ENCODE measurements at places on chromosomes 3 and 15.

DNA sequence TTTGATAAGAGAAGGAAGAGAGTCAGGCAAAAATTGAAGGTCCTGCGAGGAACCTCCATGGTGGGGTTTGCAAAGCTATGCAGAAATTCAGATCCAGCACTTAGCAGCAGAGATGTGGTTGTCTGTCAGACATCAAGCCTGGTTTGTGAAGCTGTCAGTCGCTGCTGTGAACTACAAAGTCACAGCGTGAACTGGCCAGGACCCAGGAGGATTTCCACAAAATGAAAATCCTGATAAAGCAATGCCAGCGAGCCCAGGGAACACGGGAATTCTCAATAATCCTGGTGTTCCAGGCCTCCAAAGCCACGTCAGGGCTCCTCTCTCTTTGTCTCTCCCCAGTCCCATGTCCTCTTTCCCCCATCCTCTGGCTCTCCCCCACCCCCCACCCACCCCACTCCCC, 296.9 kb upstream of the GADL1 start:
- no peak for DNase-seq

DNA sequence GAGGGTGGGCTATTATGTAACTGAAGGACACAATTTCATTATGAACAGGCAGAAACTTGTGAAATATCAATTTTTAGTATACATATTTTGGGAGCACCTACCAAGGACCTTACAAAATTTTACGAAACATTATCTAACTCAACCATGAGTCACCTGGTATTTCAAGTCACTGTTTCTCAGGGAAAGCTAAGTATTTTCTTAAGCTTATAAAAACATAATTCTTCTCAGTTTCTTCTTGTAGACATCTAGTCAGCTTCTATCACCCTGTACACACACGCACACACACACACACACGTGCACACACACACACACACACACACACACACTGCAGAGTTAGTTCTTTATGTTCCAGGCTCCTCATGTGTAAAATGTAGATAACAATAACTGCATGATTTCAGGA, 658.3 kb downstream of the TUSC7 start:
- DNase-seq, result no peak

DNA sequence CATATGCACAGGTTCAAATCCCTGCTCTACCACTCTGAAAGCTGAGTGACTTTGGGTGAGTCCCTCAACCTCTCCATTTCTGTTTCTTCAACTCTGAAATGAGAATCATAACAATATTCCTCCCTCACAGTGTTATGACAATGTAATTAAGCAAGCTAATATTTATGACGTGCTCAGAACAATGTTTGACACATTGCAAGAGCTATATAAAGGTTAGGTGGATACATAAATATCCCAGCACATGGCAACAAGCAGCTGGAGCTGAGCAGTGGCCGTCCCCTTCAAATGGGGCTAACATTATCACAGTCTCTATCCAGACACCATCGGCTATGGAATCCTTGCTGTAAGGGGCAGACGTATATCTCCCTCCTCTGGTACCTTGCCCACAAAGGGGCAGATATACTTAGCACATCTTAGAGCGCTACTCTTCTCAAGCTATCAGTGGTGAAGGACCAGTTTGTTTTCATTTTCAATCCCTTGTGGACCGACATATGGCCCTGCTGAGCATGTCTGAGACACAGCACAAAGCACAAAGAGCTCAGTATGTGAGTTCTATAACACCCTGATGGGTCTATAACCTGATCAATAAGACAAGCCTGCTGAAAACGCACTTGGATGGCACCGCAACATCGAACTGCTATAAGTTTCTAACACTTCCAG, 80.9 kb downstream of the PRICKLE2 start:
- no peak for DNase-seq

DNA sequence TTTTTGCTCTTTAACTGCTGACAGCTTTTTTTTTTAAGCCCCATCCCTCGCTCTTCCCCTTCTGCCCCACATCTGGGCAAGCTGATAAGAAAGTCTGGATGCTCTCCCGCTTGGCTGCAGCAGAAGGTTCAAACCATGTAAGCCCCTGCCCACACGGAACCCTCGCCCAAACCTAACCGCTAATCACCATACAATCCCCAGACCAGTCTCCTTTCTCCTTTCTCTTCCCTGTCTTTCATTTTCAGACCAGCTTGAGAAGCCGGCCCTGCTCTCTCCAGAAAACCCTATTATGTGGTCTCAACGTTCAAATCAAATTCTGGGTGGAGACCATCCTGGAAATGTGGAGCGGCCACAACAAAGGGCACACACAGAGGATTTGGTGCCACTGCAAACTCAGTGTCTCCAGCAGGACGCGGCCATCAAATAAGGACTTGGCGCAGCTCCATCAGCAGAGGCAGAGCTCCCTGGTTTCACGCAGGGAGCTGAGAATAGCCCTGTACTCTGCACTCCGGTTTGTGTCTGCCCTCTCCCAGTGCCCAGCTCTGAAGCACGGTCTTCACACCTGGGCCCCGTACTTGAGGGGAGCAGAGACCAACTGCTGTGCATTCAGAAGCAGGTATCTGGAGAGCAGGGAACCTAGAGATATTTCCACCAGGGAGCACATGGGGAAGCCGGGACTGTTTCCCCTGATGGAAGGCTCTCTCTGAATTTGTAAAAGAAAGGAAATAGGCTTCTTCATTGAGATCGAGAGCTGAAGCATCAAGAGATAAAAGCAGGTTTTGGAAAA, 92.6 kb downstream of the XXYLT1 start:
- no peak for DNase-seq

- no peak for DNase-seq
Measured at GRCh38 chr3:88626456-88627120, 476.8 kb downstream of the C3orf38 start.

DNA sequence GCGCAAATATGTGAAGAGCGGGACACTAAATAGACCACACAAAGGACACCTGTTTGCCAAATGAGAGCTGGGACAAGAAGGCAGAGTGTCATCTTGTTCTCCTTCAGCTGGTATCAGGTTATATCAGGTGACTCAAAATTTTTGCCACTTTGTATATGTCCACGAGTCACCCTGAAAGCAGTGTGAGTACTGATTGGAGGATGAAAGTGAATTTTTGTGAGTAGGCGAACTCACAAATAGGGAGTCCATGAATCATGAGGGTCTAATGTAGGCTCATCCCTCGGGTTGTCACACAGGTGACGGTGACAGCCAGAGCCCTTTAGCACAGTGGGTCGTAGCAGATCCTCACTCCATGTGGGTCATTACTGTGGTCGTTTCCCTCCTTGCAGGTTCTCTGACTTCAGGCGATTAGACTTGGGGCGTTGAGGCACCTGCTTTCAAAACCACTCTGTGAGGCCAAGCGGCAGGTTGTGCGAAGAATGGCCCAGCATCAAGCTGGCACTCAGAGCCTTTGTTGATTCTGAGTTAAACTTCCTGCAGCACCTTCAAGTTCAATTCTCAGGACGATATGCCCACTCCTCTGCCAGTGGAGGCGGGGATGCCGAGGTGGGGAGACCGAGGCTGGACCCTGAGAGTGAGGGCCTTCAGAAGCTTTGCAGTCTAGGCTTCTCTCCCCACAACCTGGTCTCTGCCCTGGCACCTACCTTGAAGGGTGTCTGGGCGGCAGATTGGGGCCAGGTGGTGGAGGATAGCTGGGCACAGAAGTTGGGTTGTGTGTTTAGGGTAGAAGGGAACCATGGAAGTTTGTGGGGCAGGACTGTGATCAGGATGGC, 173.8 kb downstream of the SMAD6 start:
- no peak for DNase-seq

GRCh38 chr15:35430301-35430700, 115.7 kb downstream of the DPH6 start:
- DNase-seq, result no peak

- no peak for DNase-seq
Measured at GRCh38 chr3:71016178-71016845, 567.2 kb downstream of the FOXP1 start.

Data from GOT3 (cell line).